SIG-M5 (cell line): ENCODE measurements at places on chromosomes 16 and 17.

DNA sequence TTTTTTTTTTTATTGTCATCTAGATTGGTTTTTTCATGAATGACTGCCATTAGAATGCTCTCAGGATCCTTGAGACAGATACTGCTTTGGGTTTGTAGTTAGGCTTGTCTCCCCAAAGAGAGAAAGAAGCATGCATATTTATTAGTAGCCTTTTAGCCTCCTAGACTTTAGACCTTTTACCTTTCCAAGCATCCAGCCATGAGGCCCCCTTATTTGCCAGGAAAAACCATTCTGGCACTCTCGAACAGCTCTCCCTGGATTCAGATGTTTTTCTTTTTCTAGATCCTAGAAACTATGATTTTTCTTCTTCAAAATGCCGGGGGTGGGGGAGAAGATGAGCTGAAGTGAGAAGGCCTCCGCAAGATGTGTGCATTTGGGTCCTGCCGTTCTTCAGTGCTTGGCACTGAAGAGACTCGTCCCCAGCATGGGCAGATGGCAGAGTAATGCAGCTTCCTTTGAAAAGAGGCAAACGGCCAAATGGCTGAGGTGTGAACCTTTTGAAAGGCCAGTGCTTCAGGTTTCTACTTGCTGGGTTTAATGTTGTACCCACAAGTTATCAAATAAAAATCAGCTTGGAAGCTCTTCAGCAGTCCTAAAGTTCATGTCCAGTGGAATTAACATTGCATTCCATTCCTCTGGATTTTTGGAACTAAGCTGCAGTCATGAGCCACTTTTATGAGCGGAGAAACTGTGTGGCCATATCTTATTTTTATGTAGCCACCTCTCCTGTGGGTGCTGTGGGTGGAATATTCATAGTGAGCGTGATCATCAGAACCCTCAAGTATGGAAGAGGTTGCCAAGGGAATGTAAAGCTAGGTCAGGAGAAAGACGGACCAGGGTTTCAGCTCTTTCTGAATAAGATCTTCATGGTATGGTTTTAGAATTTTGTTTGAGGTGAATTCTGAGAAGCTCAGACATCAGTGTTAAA lies 7.2 kb downstream of the SOCS7 start:
- no peak for DNase-seq

DNA sequence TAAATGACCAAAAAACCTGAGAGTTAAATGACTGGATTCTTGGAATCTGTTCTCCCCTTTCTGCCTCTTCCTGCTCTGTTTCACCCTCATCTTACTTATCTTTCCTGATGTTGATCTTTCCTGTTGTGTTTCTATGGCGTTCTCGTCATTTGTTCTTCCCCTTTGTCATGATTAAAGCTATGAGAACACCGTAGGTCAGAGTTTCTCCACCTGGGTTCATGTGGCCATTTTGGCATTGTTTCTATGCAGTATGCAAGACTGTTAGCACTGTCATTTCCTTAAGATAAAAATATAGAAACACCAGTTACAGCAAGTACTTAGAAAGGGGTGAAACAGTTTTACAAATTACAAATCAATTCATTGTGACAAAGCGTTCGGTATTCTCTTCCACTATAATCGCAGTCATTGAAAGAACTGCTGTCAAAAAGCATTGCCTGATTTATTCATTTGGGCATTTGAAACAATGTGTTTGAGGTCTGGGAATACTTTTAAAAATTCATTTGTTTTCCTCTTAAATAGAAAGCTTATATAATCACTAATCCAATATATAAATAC lies 166.0 kb downstream of the PHKB start:
- no peak for DNase-seq

DNA sequence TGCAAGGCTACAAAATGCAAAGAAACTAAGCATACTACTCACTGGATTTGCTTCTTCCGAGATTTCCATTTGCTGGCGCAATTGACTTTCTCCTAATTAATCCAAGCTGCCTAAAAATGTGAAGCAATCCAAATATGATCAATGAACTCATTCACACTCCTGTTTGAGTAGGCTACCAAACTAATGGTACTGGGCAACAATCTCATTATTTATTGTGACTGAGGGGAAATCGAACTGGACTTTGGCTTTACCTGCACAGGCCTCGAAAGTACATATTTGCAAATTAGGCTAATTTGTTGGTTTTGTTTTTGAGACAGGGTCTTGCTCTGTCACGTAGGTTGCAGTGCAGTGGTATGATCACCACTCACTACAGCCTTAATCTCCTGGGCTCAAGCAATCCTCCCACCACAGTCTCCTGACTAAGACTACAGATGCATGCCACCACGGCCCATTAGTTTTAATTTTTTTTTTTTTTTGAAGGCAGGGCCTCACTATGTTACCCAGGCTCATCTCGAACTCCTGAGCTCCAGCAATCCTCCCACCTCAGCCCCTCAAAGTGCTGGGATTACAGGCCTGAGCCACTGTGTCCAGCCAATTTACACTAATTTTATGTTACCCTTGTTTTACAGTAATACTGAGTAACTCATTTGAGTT lies 2.6 kb downstream of the ERI2 start:
- no peak for DNase-seq

DNA sequence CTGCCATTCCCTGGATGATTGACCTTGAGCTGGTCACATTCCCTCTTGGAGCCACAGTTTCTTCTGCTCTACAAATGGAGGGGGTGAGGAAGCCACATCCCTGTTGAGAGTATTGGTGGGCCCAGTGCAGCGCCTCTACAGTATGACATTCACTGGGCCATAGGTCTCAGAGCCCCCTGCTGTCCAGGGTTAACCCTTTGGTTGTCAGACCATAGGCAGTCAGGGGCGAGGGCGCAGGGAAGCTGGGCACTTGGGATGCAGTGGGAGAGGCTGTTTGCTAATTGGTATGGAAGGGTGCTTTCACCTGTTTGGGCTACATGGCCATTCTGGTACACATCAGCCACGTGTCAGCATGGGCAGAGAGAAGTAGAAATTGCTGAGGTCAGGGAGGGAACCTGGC lies 27.3 kb upstream of the WFDC1 start:
- no peak for DNase-seq

GRCh38 chr16:65272699-65273414 lies 151.0 kb upstream of the CDH11 start:
- DNase-seq: no peak

DNA sequence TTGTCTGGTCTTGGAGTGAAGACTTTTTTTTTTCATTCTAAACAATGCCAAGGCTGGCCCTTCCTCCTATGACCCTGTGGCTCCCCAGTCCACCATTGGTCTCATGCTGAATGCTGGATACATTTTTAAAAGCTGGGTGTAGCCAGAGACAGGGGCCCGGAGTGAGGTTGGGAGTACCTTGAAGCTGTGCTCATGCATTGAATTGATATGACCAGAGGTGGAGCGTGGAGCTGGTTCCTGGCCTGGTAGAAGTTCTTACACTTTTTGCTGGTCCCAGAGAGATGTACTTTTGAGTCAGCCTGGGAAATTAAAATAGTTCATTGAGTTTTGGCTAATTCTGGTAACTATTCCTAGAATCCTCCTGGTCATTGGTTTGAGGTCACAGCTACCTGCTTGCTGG lies 83.6 kb downstream of the CMIP start:
- DNase-seq: no peak

DNA sequence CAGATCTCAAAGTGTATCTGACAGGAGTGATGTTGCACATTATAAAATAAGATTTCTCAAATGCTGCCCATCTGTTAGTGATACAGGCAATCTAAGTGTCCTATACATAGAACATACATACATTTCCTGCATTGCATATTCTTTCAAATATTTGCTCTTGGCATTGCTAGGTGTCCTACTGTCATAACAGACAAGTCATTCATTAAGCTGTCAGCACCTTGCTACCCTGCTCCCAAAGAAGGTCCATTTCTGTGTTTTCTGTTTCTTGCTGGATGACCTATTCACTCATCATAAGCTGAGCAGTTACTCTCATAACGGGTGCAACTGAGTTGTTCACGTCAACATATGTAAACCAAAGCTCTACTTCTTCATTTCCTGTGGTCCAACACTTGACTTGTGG lies 719.0 kb downstream of the KCNJ2 start:
- no peak for DNase-seq

- no peak for DNase-seq
Measured at GRCh38 chr16:49701789-49702494, 154.0 kb downstream of the ZNF423 start.

DNA sequence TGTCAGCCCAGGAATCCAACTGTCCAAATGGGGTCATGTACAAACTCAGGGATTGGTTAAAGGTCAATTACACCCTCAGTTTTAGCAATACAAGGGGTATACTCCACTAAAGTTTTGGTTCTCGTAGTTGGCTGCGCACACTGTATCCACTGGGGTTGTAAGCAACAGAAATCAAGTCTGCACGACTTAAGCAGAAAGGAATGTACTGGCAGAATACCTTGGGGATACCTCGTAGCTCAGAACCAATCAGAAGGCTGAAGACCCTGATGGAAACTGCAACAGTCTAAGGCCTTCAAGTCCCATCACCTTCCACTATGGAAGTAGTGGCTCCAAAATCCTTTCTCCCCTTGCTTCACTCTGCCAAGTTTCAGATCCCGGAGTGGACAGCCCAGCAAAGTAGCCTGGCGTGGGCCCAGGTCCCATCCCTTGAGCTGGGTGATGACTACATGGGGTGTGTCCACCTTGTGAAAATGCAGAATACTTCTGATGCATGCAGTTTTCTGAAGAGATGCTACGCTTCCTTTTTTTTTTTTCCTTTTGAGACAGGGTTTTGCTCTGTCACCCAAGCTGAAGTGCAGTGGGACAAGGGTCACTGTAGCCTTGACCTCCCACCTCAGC lies 21.1 kb upstream of the RPH3AL start:
- DNase-seq: no peak

- DNase-seq: no peak
Measured at GRCh38 chr16:55324285-55325079, 479 bp downstream of the IRX6 start.

GRCh38 chr17:73476890-73477350 lies 165.1 kb upstream of the CDC42EP4 start:
- no peak for DNase-seq

- no peak for DNase-seq
Measured at GRCh38 chr16:59950431-59950830, 1216.3 kb upstream of the GOT2 start.

GRCh38 chr17:74190807-74191406 lies 12.6 kb upstream of the RPL38 start:
- no peak for DNase-seq

DNA sequence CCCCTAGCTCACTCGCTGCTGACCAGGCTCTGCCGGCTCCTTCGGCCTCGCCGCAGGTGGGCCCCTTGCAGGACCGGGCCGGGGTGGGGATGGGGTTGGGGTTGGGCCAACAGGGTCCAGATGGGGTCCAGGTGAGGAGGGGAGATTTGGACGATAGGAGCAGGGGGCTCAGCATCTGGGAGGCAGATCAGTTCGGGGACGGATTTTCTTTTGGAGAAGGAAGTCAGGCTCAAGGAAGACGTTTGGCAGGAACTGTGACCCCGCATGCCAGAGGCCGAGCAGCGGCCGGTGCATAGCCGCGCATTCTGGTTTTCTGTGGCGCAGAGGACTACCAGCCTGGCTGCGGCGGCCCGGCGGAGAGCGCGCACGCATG lies 845 bp upstream of the ALDOA start:
- no peak for DNase-seq
